ENCODE measurements at places on chromosomes 13 and 19. TPM values are rescaled to one million over a fixed set of nuclear protein-coding genes. Genes with fewer than 3 reads are reported as not detected.

- no peak for DNase-seq
- peaks cover 16% of the 10 kb centered on the region for H3K4me1 ChIP-seq
- H3K36me3 ChIP-seq, result no peaks in the 10 kb centered on the region
- no peak overlapping the region for H3K27ac ChIP-seq
- H3K4me3 ChIP-seq, result no peak overlapping the region
Measured at GRCh38 chr13:75410207-75410606, 71.8 kb downstream of the TBC1D4 start.

DNA sequence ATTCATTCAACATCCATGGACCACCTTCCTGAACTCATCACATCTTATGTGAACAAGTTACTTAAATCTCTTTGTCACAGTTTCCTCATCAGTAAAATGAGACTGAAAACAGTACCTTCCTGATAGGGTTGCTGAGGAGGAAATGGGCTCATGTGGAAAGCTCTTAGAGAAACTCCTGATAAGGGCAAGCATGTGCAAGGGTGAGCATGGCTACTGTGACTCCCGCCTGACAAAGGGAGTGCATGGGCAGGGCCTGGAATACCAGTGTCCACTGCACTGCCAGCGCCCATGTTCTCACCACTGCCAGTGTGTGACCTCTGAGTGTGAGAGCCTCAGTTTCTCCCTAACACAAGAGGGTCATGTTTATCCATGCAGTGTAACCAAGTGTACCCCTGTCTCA, 27.3 kb upstream of the IL17D start:
- H3K36me3 ChIP-seq, result no peaks in the 10 kb centered on the region
- H3K4me1 ChIP-seq, result no peaks in the 10 kb centered on the region
- DNase-seq, result no peak

HCST gene
- not detected for total RNA-seq

SYT5 gene
- total RNA-seq, result not detected

ACER1 gene
- not detected for total RNA-seq

GGN gene
- total RNA-seq, result 0.23 TPM

DNA sequence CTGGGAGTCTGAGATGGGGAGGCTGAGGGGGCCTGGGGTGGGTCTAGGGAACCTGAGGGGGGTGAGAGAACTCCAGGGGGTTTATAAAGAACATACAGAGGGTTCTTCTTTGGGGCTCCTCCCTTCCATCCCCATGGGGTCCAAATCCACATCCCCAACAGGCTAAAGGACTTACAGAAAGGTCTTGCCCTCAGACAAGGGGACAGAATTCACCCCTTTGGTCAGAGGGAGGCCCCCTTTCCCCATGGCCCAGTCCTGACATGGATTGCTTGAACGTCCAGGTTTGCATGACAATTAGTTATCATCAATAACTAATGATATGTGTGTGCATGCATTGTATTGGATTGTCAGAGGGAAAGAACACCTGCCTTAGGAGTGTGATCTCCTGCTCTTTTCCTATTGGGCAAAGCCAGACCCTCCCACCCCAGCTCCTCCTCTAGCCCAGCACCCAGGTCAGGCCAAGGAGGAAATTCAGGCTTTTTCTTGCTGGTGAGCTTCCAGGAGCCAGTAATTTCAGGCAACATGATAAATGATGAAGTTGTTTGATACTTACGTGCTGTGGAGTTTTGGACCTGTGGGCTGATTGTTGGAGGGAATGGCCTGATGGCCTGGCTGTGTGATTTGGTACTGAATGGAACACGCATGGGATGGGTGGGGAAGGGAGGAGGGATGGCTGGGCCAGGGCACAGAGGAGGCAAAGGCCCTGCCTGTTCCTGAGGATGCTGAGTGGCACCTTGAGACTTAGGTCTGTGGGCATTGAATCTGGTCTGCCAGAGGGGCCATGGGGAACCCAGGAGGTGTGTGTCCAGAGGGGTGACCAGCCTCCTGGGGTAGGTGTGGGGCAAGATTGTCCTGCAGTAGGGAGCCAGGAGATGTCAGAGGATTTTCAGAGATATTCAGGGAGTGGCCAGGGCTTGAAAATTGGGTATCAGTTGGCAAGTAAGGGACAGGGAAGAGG, 1.1 kb downstream of the KLHL26 start:
- H3K4me1 ChIP-seq, result no peaks in the 10 kb centered on the region
- DNase-seq, result no peak
- H3K4me3 ChIP-seq, result no peak overlapping the region
- H3K36me3 ChIP-seq, result no peaks in the 10 kb centered on the region

GRCh38 chr13:29266756-29267733, 328.4 kb downstream of the SLC7A1 start:
- H3K4me1 ChIP-seq, result no peaks in the 10 kb centered on the region
- no peak overlapping the region for H3K27ac ChIP-seq
- no peak for DNase-seq
- no peaks in the 10 kb centered on the region for H3K36me3 ChIP-seq

DNA sequence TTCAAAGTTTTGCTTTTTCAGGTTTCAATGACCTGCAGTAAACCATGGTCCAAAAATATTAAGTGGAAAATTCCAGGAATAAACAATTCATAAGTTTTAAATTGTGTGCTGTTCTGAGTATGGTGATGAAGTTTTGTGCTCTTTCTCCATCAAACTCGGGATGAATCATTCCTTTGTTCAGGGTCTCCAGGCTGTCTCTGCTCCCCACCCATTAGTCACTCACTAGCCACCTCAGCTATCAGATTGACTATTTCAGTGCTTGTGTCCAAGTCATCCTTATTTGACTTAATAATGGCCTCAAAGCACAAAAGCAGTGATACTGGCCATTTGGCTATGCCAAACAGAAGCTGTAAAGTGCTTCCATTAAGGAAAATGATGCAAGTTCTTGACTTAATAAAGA, 1140.4 kb downstream of the EFNB2 start:
- no peak overlapping the region for H3K4me3 ChIP-seq
- H3K36me3 ChIP-seq, result no peaks in the 10 kb centered on the region
- H3K4me1 ChIP-seq, result no peaks in the 10 kb centered on the region
- no peak for DNase-seq
- H3K27me3 ChIP-seq, result no peaks in the 10 kb centered on the region
- H3K27ac ChIP-seq, result no peak overlapping the region

- H3K27ac ChIP-seq, result no peak overlapping the region
- no peaks in the 10 kb centered on the region for H3K27me3 ChIP-seq
- peaks cover 7% of the 10 kb centered on the region for H3K36me3 ChIP-seq
- no peak for DNase-seq
- H3K4me3 ChIP-seq, result no peak overlapping the region
- H3K4me1 ChIP-seq, result no peaks in the 10 kb centered on the region
Measured at GRCh38 chr13:95573221-95573620, 20.7 kb downstream of the CLDN10 start.

DNA sequence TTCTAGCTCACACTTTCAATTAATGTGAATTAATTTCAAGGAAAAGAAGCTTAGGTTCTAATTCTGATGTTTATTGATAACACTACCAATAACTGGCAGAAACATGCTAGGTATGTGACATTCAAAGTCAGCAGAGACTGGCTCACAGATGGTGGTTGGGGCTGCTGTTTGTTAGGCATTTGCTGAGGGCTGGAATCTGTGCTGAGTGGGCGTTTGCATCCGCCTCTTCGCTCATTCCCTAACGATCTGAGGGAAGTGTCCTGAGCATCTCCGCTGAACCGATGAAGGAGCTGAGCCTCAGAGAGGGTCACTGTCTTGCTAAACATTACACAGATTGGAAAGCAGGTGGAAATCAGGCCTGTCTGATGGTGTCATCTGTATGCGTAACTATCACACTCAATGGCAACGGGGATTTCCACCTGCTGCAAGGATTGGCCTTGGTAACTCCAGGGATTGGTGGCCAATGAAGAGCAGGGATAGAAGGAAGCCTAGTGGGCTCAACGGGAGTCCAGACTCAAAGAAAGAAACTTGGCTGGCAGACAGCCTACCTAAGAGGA, 338.9 kb downstream of the TEX29 start:
- H3K27me3 ChIP-seq, result no peaks in the 10 kb centered on the region
- H3K36me3 ChIP-seq, result no peaks in the 10 kb centered on the region
- no peaks in the 10 kb centered on the region for H3K4me1 ChIP-seq
- H3K4me3 ChIP-seq, result no peak overlapping the region
- DNase-seq, result no peak
- no peak overlapping the region for H3K27ac ChIP-seq

- no peak overlapping the region for H3K27ac ChIP-seq
- H3K36me3 ChIP-seq, result no peaks in the 10 kb centered on the region
- no peak for DNase-seq
- H3K27me3 ChIP-seq, result no peaks in the 10 kb centered on the region
- H3K4me3 ChIP-seq, result peak overlapping the region; percentile 52
Measured at GRCh38 chr19:1796395-1797142, 15.5 kb downstream of the ATP8B3 start.

KLK11 gene
- total RNA-seq, result not detected

GRCh38 chr19:5308451-5309437, 31.9 kb downstream of the PTPRS start:
- H3K36me3 ChIP-seq, result peaks cover 3% of the 10 kb centered on the region
- H3K4me1 ChIP-seq, result peaks cover 7% of the 10 kb centered on the region
- peak overlapping the region; percentile 49 for H3K4me3 ChIP-seq
- DNase-seq, result peak; percentile 94

ZNF534 gene
- total RNA-seq, result 0.04 TPM

- H3K27ac ChIP-seq, result no peak overlapping the region
- H3K4me1 ChIP-seq, result no peaks in the 10 kb centered on the region
- H3K27me3 ChIP-seq, result no peaks in the 10 kb centered on the region
- no peak for DNase-seq
Measured at GRCh38 chr13:59861676-59862075, 302.1 kb downstream of the DIAPH3 start.

DNA sequence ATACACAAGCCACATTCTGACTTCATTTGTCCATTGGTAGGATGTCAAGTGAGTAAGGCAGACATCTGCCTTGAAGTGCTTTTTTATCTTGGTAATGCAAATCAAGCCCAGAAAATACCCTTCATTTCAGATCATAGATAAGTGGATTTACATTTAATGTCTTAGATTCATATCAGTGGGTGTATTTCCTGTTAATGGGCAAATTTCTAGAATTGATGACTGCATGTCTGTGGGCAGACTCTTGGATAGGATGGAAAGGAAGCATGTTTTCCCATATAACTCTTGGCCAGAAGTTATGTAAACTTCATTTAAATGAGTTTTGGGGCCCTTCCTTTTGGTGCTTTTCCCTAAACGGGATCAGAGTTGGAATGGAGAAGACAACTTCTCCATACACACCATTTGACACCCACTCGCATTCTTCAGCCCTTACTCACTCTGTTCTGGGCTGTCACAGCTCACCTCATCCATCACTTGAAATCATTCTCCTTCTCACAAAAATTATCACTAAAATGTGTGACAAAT, 154.6 kb downstream of the FLT1 start:
- H3K27ac ChIP-seq, result no peak overlapping the region
- H3K27me3 ChIP-seq, result no peaks in the 10 kb centered on the region
- DNase-seq, result no peak
- no peak overlapping the region for H3K4me3 ChIP-seq

GAS6 gene
- 0.10 TPM for total RNA-seq

TBC1D4 gene
- total RNA-seq, result 18.4 TPM

DNA sequence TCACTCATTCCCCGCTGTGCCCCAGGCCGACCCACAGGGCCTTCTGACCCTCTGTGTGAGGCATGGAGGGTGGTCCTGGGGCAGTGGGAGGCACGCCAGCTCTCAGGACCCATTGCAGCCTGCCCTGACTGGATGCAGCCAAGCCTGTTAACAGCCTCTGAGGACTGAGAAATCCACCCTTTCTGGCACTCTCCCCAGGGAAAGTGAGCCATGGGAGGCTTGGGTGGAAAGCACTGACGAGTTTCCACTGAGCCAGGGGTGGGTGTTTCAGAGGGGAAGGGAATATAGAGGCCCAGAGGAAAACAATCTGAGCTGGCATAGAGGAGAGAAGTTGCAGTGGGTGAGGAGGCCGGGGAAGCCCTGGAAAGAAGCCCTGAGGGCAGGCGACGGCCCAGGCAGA, 30.6 kb upstream of the SLC7A10 start:
- no peak for DNase-seq
- no peaks in the 10 kb centered on the region for H3K4me1 ChIP-seq
- peaks cover 9% of the 10 kb centered on the region for H3K27me3 ChIP-seq

DNA sequence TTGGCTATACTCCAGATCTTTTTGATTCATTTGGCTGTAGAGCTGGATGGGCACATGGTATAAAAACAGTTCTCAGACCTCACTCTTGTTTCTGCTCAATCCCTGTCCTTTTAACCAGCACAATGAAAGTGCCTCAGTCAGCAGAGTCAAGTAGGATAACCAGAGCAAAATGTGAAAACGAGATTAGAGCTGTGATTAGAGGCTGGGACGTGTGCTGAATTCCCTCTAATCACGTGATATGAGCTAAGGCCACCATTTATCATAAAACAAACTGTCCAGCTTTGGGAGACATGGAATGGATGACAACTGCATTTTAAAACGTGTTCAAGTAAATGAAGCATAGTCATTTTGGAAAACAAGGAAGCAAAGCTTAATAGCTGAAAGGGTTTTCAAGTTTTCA, 54.1 kb downstream of the GJA3 start:
- H3K4me1 ChIP-seq, result no peaks in the 10 kb centered on the region
- DNase-seq, result no peak
- no peak overlapping the region for H3K4me3 ChIP-seq
- no peaks in the 10 kb centered on the region for H3K36me3 ChIP-seq

- H3K4me1 ChIP-seq, result no peaks in the 10 kb centered on the region
- peak overlapping the region; percentile 96 for H3K27ac ChIP-seq
- peak overlapping the region; percentile 96 for H3K4me3 ChIP-seq
- H3K27me3 ChIP-seq, result no peaks in the 10 kb centered on the region
Measured at GRCh38 chr19:8513036-8513686, 806 bp downstream of the ZNF414 start.

GRCh38 chr19:7873304-7874075, 700 bp downstream of the PRR36 start:
- no peaks in the 10 kb centered on the region for H3K4me1 ChIP-seq
- DNase-seq, result no peak
- H3K27me3 ChIP-seq, result peaks cover 4% of the 10 kb centered on the region
- H3K4me3 ChIP-seq, result no peak overlapping the region
- no peak overlapping the region for H3K27ac ChIP-seq

CCNA1 gene
- 2.1 TPM for total RNA-seq

DNA sequence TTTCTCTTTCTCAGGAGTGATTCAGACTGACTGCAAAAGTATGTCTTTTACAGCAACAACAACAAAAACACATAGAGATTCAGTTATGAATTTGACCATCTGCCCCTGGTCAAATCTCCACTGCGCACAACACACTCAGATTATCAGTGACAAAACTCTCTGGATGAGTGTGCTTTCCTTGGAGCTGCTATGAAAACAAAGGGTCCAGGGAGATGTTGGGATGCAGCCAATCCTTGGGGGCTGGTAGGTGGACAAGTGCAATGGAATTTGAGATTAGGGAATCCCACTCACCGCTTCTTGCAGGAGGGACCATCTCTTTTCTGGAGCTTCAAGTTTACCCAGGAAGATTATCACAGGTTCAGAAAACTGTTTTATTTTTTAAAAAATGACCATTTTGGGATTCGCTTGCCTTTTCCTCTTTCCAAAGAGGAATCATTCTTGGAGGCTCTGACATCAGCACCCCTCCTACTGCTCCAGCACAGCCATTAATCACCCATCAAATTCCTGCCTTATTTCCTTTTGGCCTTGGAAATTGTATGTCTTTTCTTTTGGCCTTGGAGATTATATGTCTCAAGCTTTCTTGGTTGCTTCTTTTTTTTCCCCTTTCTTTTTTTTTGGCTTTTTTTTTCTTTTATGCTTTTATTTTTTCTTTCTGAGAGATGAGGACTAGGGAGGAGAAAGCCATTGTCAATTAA, 311.8 kb downstream of the TSHZ3 start:
- no peaks in the 10 kb centered on the region for H3K27me3 ChIP-seq
- H3K36me3 ChIP-seq, result no peaks in the 10 kb centered on the region
- no peaks in the 10 kb centered on the region for H3K4me1 ChIP-seq
- DNase-seq, result no peak

- no peaks in the 10 kb centered on the region for H3K36me3 ChIP-seq
- H3K4me3 ChIP-seq, result no peak overlapping the region
- peaks cover 56% of the 10 kb centered on the region for H3K4me1 ChIP-seq
- no peaks in the 10 kb centered on the region for H3K27me3 ChIP-seq
- peak overlapping the region; percentile 99 for H3K27ac ChIP-seq
Measured at GRCh38 chr13:52931539-52932431, 83.3 kb upstream of the PCDH8 start.

All from SJCRH30 (cell line).